ENCODE measurements at places on chromosomes 4 and X.

- no peak for DNase-seq
- H3K4me3 ChIP-seq: no peak overlapping the region
- H3K4me1 ChIP-seq: peaks cover 4% of the 10 kb centered on the region
- peaks cover 7% of the 10 kb centered on the region for H3K36me3 ChIP-seq
- H3K27me3 ChIP-seq: peaks cover 6% of the 10 kb centered on the region
Observed at GRCh38 chrX:153861151-153861550, 24.8 kb downstream of the L1CAM start.

DNA sequence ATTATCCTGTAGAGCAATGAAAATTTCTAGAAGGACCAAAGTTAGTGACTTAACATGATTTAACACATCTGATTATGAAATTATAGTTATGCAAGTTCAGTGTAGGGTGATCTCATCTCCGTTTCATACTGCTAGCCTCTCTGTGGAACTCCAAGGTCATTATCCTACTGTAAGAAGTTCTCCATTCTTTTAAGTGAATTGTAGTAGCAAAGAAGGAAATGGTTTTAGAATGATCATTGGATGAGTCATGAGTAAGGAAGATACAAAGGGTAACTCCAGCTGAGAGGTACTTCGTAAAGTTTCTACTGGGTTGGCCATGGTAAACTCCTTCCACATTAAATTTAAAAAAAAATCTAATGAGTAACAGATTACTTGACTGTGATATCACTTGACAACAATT lies 215.0 kb upstream of the GIMD1 start:
- H3K4me3 ChIP-seq: no peak overlapping the region
- peak overlapping the region; percentile 76 for H3K27ac ChIP-seq
- peaks cover 11% of the 10 kb centered on the region for H3K4me1 ChIP-seq
- H3K36me3 ChIP-seq: no peaks in the 10 kb centered on the region

GRCh38 chr4:154942176-154942575 lies 161.1 kb downstream of the RBM46 start:
- H3K4me3 ChIP-seq: no peak overlapping the region
- no peaks in the 10 kb centered on the region for H3K27me3 ChIP-seq
- no peak overlapping the region for H3K27ac ChIP-seq
- no peak for DNase-seq
- no peaks in the 10 kb centered on the region for H3K4me1 ChIP-seq
- H3K36me3 ChIP-seq: no peaks in the 10 kb centered on the region

GRCh38 chr4:76233529-76233928 lies 18.0 kb upstream of the FAM47E start:
- H3K36me3 ChIP-seq: peaks cover 13% of the 10 kb centered on the region
- no peak for DNase-seq
- H3K4me1 ChIP-seq: peaks cover 16% of the 10 kb centered on the region
- no peak overlapping the region for H3K27ac ChIP-seq
- peaks cover 9% of the 10 kb centered on the region for H3K27me3 ChIP-seq

DNA sequence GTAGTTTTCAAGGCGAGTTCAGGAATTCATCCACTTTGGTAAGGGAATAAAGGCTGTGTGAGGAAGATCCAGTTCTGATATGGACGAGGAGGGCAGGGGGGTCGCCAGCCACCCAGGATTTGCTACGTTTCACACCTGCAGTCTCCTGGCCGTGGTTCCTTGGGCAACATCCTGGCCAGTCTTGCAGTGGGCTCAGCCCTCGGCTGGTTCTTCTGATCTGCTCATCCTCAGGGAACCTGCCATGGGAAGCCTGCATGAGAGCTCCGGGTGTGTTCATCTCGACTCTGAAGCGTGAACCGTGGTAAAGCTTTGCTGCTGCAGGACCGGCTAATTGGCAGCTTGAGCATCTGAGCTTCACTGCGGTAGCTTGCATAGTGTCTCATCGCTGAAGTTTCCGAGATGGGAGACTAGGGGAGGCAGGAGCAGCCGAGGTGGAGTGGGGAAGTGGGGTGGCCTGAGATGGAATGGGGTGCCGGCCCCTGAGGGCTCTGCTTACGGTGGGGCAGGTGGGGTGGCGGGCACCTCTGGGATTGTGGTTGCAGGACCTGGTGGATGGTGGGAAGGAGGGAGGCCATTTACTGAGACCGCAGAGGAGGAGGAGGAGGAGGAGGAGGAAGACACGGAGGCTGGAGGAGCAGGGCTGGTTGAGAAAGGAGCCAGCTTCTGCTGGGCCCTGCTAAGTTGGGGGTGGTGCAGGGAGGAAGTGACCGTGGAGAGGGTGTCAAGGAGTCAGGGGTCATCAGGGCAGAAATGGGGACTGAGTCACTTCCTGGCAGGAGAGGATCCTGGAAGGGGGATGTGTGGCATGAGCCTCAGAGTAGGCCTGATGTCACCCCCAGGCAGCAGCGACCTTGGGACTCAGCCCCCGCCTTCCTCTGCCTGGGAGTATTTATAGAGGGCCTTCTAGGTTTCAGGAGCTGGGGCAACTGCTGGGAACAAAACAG lies 213.1 kb upstream of the PSAPL1 start:
- peaks cover 46% of the 10 kb centered on the region for H3K4me1 ChIP-seq
- no peak for DNase-seq
- H3K4me3 ChIP-seq: peak overlapping the region; percentile 53
- no peaks in the 10 kb centered on the region for H3K27me3 ChIP-seq
- H3K36me3 ChIP-seq: peaks cover 11% of the 10 kb centered on the region
